Neural crest cell (in vitro differentiated cells): ENCODE measurements at places on chromosomes 4 and X. TPM values are rescaled to one million over a fixed set of nuclear protein-coding genes. Genes with fewer than 3 reads are reported as not detected.
A peak's percentile ranks its signal among the peaks of the same experiment; 100 is the strongest.

- DNase-seq = no peak
Observed at GRCh38 chrX:63658920-63659319, 126.1 kb downstream of the ARHGEF9 start.

DNA sequence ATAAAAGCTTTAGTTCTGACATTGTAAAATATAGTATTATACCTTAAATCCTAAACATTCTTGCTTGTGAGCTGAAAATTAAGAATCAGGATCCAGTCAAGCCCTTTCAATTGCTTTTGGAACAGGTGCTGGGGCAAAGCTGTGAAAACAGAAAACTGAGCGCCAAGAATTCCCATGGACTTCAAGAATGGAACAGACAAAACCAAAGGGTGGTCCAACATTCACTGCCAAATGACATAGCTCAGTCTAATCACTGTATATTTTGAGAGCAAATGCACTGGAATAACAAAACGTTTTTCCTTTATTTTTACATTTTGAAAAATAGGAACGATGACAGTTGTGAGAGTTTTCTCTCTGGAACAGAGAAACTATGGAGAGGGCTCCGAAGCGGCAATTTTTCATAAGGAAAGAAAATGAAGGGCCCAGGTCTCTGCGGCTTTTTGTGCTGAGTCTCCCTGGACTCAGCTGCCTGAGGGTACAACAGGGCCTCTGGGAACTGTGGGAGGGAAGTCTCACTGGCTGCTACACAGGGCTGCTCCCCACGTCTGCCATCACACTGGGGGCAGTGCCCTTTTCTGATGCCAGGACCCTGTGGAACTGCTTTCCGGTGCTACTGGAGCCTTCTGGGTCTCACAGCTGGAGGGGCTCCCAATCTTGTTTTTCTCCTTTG is 56.0 kb upstream of the BMPR1B start:
- no peak for DNase-seq

DNA sequence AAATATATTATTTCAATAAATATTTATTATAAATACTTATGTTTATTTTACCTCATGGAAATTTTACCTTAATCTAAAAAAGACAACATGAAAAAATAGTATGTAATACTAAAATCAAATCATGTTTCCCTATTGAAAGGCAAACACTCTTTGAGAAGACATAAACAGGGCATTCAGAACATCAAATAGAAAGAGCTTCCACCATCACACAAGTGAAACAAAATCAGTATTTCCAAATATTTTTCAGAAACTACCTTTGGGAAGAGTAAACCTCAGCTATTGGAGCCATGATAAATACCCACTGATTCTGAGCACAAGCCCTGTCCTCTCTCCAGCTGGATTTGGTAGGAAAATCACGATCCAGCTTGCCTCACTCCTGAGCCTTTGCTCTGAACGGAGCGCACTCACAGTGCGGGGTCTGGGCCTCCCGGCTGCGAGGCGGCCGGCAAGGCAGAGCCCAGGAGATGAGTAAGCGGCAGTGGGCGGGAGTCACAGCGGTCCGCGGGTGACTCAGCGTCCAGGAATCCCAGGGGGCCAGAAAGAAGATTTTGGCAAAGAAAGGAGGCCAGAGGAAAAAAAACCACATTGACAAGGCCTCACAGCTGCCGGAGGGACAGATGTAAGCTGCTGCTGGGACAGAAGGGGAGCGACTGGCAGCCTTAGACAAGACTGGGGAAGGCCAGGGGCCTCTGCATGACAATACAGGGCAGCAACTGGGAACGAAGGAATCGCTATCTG is 14.7 kb upstream of the ANXA5 start:
- DNase-seq = peak; percentile 60

DNA sequence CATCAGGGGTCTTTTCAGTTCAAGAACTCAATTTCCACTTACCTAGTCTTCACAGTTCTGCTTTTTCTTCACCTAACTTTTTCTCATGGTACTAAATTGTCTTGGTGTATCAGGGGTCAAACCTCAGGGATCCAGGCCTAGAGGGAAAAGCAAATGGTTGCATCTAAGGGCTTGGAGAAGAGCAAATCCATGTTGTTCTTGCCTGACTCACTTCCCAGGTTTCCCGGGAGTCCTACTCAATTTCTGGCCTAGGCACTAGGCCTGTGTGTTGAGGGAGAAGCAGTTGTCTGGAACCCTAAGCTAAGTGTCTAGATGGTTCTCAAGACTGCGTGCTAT is 191.9 kb upstream of the STK26 start:
- no peak for DNase-seq

GRCh38 chrX:140091125-140091886 is 126.0 kb upstream of the CXorf66 start:
- DNase-seq = peak; percentile 48

DNA sequence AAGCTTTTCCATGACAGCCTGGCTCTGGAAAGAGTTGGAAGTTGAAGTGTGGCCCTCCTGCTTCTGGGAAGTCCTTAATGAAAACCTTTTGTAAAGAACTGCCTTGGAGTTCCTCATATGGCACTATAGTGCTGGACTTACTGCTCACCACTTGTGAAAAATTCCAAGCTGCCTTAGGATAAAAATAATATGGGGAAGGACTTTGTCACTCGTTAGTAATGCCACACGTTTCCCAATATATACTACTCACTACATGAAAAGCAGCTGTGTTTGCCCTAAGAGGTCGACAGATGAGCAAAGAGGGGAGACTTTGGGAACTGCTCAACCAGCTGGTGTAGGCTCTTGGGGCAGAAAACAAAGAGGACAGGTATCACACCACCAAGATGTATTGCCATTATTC is 11.7 kb downstream of the OPHN1 start:
- DNase-seq = no peak

DNA sequence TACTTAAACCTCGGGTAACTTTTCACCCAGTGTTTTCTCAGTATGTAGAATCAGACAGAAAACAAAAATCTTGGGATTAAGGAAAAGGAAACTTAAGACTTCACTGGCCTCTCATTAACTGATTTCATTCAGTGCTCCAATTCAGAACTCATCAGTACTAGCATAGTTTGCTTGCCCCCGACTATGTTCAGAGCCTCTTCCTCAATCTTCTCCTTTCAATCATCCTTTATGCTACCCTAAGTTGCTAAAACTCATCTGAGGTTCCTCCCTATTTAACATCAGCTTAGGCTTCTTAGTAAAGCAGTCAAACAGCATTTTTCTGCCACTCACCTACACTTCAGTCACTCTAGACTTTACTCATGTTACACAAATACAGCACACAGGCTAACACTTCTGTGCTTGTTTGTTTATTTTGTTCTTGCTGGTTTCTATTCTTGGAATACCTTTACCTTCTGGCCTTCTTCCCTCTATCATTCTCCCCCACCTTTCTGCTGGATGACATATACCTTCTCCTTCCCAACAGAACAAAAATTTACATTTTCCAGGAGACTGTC is 163.0 kb upstream of the TLL1 start:
- no peak for DNase-seq

DNA sequence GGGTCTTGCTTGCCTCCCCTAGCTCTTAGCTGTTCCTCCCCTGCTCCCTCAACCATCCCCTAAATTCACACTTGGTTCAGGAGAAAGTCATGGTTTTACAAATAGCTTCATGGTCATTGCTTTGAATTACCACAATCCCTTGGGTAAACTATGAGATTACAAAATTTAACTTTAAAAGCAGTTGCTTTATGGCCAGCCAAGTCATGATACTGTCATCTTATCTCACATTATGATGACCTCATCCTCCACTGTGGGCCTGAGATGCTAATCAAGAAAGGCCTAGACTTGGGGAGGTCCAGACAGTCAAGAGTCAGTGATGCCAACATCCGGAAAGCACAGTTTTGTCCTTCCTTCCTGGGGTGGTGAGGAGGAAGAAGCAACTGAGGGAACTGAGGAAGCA is 10.5 kb upstream of the FGF16 start:
- no peak for DNase-seq

DNA sequence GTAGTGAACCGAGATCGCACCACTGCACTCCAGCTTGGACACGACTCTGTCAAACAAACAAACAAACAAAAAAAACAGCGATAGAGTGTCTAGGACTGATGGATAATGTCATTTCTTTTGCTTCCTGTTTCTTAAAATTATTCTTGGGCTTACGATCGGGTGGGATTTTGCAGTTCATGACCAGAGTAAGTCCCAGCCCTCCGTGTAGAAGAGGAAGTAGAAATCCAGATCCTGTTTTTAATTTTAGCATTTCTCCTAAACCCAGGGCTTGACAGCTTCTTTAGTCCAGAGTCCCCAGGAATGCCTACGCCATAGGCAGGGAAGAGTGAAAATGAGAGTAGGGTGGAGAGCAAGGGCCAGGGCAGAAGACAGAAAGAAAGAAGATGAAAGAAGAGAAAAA is 94.3 kb downstream of the HPRT1 start:
- DNase-seq = no peak

DNA sequence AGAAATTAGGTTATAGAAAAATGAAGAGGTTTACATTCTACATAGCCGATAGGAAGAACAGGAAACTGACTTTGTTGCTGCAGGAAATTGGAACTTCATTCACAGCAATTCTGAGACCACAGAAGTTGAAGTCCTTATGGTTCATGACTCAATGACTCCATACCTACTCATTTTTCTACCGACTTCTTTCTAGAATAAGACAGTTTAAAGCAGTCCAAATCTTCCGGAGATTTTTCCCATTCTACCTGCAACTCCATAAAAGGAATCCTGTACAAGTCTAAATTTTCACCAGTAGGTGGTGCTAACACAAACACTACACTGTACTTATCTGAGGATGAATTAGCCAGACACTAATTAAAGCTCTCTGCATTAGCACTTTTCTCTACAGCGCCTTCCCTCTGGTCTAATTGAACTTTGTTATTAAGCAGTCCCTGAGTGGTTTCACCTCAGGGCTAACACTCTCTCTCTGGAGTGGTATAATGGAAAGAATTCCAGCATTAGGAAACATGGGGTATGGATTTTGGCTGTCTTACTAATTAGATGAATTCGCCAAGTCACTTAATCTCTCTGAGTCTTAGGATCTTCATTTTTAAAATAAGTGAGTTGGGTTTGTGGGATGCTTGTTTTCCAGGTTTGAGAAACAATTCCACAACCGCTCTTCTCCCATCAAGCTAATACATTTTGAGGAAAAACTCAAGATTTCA is 167.9 kb downstream of the SMIM20 start:
- no peak for DNase-seq

DNA sequence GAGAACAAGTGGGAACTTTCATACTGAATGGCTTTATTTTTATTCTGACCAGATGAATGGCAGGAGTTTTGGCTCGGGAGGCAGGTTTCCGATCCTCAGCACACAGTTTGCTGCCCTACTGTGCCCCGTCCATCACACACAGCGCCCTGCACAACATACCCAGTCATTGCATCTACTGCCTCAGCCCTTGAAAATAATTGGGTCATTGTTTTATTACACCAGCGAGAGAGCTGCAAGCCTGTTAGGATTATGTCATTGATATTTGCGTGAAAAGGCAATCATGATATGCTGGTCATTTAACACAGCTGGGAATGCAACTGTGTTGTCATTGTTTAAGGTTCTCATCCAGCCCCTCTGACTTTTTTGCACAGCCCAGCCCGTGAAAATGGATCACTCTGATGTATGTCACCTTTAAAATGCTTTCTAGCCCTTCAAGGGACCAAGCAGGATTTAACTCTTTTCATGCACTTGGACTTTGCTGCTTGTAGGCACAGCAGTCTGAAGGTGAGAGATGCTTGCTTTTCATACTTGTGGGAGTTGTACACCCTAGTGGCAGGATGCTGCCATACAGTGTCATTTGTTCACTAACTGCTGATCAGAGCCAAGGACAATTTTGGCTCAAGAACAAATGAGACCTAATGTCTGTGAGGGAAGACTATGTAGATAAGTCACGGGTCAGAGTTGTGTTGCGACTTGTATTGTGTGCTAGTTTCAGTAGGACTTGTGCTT is 62.3 kb downstream of the RTL9 start:
- peak; percentile 20 for DNase-seq

- DNase-seq = no peak
Observed at GRCh38 chr4:123299212-123299691, 97.3 kb upstream of the SPRY1 start.

DNA sequence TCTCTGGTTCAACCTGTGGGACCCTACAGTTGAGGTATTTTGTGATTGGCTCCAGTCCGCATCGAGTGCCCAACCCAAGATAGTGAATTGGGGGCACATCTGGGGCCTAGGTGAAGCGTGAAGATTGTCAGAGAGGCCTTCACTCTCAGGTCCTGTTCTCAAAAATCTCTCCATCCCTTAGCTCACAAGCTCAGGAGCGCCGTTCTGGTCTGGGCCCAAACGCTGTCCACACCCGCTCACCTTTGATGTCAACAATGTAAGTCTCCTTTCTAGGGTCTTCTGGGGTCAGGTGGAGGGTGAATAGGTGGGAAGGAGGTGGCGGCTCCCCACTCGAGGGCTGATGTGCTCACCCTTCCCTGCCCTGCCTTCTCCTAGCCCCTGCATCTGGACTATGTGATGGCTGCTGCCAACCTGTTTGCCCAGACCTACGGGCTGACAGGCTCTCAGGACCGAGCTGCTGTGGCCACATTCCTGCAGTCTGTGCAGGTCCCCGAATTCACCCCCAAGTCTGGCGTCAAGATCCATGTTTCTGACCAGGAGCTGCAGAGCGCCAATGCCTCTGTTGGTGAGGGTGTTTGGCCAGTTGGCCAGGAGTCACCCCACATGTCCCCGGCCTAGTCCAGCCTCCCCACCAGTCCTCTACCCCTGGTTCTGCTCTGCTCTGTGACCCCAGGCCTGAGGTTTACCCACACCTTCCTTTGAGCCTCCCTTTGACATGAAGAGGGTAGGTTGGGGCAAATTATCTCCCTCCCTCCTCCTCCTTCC is 7.6 kb upstream of the CDK16 start:
- no peak for DNase-seq

DNA sequence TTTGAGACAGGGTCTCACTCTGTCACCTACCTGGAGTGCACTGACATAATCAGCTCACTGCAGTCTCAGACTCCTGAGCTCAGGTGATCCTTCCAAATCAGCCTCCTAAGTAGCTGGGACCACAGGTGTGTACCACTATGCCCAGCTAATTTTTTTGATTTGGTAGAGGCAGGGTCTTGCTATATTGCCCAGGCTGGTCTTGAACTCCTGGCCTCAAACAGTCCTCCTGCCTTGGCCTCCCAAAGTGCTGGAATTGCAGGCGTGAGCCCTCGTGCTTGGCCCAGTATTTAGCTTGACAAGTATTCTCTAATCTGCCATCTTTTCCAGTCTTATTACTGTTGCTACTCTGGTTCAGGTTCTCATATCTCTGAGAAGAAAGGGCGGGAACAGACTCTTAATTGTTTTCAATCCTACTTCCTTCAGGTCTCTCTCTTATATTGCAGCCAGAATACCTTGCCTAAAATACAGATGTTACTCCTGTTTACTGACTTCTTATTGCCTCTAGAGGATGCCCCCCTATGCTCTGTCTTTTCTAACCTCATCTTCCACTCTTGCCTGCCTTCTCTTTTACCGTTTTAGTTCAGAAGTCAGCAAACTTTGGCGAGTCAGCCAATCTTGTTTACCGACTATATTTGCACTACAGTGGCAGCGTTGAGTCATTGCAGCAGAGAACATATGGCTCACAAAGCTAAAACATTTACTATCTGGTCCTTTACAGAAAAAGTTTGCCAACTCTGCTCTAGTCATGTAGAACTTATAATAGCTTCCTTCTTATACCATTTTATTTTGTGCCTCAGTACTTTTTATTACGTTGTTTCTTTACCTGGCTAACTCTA is 19.0 kb downstream of the MRPL1 start:
- no peak for DNase-seq

GRCh38 chr4:16759931-16760582 is 138.4 kb downstream of the LDB2 start:
- no peak for DNase-seq

GRCh38 chr4:82138374-82138773 is 235.4 kb downstream of the HNRNPD start:
- DNase-seq = no peak

The NPNT gene
- not detected in 2 replicates for total RNA-seq

The UCP1 gene
- not detected in 2 replicates for total RNA-seq

The CLIC2 gene
- 0.77 and 2.2 TPM in 2 replicates for total RNA-seq

The NOX1 gene
- total RNA-seq = not detected in 2 replicates

The CTPS2 gene
- 66.5 and 67.5 TPM in 2 replicates for total RNA-seq

The TEC gene
- 0.21 and 0.25 TPM in 2 replicates for total RNA-seq
